ENCODE measurements at places on chromosomes 11 and 22.

DNA sequence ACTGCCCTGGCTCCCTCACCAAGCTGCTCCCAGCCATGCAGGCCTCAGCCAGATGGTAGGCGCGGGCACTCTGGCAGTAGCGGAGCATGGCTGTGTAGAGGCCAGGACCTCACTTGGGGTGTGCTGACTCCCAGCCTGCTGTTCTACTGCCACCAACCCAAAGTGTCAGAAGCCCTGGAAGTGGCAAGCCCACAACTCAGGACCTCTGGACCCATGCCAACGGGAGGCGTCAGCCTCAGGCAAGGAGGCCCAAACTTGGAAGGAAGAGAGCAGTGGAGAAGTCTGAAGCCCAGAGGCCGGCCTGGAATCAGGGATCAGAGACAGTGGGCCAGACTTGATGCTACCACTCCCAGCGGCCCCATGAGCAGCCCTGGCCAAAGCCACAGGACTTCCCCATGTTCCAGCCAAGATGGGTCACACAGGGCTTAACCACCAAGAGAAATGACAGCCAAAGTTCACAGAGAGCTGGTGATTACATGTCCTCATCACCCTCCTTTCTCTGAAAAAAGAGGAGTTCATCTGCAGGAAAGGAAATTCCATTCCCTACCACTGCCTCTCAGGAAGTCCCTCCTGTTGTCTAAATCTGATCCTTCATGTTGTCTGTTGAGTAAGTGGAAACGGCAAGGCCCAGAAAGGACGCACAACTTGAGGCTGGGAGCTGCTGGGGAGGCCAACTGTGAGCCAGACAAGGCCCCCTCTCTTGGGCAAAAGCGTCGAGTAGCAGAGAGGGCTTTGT lies 4.4 kb downstream of the ARRB1 start:
- DNase-seq = no peak

GRCh38 chr11:94521684-94522083 lies 9.4 kb downstream of the C11orf97 start:
- DNase-seq = no peak

- DNase-seq = no peak
Measured at GRCh38 chr22:40867109-40867508, 5.2 kb upstream of the DNAJB7 start.

- no peak for DNase-seq
Measured at GRCh38 chr11:87193756-87194470, 156.2 kb downstream of the TMEM135 start.

DNA sequence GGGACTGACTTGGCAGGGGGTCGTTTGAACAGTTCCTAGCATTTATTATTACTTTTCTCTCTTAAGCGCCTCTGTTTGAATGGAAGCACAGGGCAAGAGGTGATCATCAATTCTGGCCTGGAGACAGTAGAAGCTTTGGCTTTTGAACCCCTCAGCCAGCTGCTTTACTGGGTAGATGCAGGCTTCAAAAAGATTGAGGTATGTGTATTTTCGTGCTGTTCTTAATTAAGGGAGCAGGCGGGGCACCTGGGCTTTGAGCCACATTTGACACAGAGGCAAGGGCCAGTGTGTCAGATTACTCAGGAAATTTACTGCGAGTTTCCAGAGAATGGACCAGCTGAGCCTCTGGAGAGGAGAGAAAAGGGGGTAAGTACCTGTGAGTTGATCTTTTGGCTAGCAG lies 102.4 kb upstream of the SORL1-AS1 start:
- DNase-seq = no peak

GRCh38 chr11:66659763-66660162 lies 17.9 kb downstream of the RBM4B start:
- no peak for DNase-seq

DNA sequence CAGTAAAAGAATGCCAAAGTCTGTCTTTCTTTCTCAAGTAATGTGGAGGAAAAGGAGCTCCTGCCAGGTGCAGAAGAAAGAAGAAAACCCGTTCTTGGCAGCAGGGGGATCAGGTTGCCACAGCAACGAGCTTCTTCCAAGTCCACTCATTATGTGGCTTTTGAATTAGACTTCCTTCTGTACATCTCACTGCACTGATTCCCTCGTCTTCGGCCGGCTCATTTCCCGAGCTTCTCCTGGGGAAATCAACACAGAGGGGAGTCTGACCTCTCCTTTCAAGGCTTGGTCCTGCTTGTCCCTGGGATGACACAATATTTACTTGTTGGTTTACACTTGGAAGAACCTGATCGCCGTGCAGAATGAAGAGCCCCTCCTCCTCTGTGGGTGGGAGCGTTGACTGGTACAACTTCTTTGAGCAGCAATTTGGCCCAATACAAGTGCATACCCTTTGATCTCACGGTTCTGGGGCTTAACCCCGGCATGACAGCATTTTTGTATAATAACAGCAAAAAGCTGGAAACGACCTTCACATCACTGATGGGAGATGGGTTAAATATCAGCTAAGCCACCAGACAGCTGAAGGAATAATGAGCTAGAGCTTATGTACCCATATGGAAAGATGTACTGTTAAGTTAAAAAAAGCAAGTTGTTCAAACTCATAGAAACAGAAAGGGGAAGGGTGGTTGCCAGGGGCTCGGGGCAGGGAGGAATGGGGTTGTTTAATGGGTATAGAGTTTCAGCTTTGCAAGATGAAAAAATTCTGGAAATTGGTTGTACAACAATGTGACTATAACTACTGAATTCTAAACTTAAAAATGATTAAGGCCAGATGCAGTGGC lies 35.4 kb downstream of the MCHR1 start:
- no peak for DNase-seq

- DNase-seq = no peak
Measured at GRCh38 chr11:4839851-4840549, 9.0 kb downstream of the OR51S1 start.

- DNase-seq = no peak
Measured at GRCh38 chr22:46124383-46125144, 25.8 kb upstream of the PPARA start.

- DNase-seq = peak; percentile 9
Measured at GRCh38 chr11:126646701-126647557, 291.4 kb downstream of the ST3GAL4 start.

GRCh38 chr11:47057365-47057764 lies 119.3 kb downstream of the ARFGAP2 start:
- DNase-seq = no peak

DNA sequence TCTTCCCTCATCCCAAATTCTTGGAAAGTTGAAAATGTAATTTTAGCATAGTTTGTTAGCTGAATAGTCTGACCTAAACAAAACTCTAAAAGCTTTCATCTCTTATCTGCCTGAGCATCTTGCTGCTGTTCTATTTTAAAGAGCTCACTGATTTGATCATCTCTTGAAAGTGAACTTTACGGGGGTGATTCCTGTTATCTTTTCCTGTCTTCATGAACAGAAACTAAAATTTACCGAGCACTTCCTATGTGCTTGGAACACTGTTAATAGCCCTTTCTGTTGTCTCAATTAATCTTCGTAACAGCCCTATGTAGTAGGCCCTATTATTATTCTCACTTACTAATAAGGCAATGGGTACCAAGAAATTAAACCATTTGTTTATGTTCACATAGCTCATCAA lies 12.3 kb downstream of the AMOTL1 start:
- no peak for DNase-seq

DNA sequence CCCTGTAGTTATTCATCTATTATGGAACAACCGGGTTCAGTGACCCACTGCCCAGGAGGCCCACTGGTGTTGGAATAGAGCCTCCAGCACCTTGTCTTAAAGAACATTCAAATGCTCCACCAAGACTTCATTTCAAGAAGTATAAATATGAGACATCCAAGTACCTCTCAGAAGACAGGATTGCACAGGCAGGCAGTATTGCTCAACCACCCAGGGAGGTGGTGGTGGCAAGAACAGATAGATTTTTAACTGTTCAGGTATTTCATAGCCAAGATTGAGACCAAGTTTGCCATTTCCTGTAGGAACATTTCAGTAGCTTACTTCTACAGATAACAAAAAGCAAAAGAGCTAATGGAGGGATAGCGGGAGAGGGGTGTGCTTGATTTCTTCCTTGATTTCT lies 78.7 kb downstream of the COMMD9 start:
- no peak for DNase-seq

DNA sequence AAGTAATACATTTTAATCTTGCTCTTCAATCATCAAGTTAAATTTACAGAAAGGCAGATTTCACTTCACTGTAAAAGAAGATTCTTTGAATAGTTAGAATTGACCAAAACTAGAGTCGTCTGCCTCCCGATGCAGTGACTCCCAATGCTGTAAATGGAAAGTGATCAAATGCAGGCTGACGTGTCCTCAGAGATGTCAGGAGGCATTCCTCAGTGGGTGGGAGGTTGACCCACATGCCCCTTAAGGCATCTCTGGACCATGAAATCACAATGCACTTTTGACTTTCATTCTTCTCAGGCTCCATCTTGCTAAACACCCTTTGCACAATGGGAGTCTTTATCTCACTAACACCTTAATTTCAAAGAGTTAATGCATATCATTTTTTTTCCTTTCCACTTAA lies 19.0 kb upstream of the CECR2 start:
- no peak for DNase-seq

- no peak for DNase-seq
Measured at GRCh38 chr22:40418366-40419201, 48.2 kb downstream of the SGSM3 start.

DNA sequence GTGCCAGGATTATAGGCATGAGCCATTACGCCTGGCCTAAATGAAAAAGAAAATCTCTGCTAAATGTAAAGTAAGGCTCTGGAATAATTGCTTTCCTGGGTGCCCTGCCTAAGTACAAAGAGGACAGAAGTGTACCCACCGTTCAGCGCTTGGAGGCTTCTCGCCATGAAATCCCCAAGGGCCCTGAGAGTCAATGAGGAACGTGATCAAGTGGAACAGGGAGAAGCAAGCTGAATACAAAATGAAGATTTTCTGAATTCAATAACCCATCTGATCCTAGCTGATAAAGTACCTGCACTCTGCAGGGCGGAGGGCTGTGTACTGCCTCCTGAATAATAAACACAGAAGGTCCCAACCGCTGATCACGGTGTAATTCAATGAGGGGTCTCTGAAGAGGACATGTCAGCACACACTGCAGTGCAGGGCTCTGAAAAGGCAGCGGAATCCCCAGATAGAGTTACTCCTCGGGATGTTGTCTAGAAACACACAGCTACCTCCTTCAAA lies 97.7 kb downstream of the ABTB2 start:
- DNase-seq = no peak

DNA sequence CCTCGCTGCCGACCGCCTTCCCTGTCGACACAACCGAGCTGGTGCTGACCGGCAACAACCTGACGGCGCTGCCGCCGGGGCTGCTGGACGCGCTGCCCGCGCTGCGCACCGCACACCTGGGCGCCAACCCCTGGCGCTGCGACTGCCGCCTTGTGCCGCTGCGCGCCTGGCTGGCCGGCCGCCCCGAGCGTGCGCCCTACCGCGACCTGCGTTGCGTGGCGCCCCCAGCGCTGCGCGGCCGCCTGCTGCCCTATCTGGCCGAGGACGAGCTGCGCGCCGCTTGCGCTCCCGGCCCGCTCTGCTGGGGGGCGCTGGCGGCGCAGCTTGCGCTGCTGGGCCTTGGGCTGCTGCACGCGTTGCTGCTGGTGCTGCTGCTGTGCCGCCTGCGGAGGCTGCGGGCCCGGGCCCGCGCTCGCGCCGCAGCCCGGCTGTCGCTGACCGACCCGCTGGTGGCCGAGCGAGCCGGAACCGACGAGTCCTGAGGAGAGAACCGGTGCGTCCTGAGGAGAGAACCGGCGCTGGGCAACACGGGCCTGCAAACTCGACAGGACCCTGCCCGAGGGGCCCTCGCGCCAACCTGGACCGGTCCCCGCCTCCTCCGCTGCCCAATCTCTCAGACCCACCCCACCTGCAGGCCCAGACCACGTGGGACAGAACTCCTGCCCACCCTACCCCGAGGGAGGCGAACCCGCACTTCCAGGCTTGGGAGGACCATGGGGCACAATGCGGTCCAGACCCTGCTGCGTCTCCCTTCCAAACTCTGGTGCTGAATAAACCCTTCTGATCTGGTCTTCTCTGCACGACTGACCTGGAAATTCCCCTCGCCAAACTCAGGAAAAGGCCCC lies 866 bp downstream of the GP1BB start:
- no peak for DNase-seq

DNA sequence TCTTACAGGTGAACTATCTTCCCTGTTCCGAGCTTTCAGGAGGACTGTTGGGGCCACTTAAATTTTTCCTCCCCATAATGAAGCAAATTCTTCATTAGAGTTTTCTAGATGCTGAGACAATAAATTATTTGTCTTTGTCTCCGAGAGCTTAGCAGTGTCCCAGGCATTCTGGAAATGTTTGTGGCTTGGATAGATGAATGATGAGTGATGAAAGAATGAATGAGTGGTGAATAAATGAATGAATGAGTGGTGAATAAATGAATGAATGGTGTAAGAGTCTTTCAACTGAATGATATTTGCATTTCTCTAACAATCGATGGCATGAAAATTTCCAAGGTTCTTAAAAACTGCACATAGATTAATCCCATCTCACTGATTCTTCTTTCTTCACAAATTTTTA lies 52.8 kb downstream of the AHNAK start:
- DNase-seq = no peak

GRCh38 chr11:102850973-102851745 lies 7.8 kb upstream of the MMP3 start:
- DNase-seq = no peak

- no peak for DNase-seq
Measured at GRCh38 chr11:57417056-57417455, 9.9 kb downstream of the SLC43A3 start.

DNA sequence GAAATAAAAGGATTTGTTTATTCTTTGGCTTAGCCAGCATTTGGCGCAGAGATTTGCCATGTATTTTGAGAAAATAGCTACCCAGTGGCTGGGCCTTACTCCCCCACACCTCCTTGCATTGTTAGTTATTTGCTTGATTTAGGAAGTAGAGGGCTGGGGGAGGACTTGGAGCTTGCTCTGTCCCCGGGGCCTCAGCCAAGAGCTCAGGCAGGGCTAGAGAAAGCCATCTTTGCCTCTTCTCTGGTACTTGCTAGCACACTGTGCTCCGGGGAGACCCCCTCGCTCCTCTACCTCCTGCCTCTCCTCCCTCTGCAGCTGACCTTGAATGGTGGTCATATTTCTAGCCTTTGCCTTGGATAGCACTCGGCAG lies 93.0 kb downstream of the SCN3B start:
- no peak for DNase-seq

- no peak for DNase-seq
Measured at GRCh38 chr22:25760294-25760693, 18.3 kb downstream of the MYO18B start.

GRCh38 chr22:19891317-19892256 lies 36.9 kb upstream of the GNB1L start:
- peak; percentile 52 for DNase-seq
